Stimulated activated CD4-positive, alpha-beta T cell treated with anti-CD3 and anti-CD28 coated beads, Interleukin-15, amount 100 ng/mL, for 1 hour (primary cell): ENCODE measurements at places on chromosomes 13 and 19.

DNA sequence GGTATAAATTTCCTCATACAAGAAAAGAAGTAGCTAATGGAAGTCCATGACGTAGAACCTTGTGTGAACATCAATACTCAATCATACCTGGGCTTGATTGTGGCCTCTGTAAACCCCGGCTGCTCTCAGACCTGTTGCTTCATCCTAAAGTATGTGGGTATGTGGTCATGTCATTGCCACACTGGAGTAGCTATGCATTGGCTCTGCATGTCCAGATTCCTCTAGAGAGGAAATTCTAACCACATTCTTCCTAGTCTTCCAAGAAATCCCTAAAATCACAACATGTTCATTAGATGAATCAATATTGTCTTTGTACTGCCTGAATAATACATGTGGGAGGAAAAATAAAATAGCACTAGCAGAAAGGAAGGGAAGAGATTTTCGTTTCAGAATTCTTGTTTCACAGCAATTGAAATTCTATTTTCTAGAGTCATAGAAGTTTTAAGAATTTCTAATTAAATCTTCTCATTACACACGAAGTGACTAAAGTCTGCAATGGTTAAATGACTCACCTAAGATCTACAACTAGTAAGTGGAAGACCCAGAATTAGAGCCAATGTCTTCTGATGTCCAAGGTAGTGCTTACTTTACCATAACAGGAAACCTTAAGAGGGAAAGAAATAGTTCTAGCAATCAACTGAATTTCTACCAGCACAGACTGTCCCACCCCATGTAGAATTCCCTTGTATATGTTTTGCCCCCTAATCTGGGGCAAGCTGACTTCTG, 28.0 kb downstream of the RXFP2 start:
- no peak for DNase-seq

DNA sequence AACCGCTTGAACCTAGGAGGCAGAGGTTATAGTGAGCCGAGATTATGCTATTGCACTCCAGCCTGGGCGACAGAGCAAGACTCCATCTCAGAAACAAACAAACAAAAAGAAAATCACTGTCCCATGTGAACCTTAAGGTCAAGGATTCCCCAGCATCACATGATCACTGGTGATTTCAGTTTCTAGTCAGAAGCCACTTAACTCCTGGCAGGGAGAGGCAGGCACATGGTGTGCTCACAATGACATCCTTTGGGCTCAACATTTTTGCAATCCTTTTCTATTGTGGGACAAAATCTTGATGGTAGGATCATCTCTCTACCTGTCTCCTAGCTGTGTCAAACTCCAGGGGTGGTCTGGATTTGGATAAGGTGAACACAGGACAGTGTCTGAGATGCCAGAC, 12.1 kb downstream of the AKAP8 start:
- no peak for DNase-seq

- no peak for DNase-seq
Observed at GRCh38 chr13:40681341-40682146, 15.1 kb upstream of the FOXO1 start.

DNA sequence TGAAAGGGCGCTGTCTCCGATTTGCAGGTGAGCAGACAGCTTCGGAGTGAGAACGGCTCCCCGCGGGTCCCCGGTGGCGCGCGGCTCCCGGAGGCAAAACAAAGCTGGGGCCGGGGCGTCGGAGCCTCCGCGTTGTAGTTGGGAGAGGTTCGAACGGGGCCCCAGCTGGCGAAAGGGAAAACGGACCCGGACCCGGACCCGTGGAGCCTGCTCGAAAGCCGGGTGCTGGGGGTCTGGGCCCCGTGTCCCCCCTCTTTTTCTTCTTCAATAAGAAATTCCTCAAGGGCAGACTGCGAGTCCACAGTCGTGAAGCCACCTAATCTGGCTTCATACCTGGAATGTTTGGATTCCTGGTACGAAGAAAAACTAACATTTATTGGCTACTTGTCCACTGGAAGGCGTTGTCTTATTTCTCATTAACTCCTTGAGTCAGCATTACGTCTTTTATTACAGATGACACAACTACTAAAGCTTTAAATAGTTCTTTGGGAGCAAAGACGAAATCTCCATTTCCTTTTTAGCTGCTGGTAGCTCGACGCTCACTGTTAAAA, 632 bp upstream of the MTIF3 start:
- peak; percentile 18 for DNase-seq

DNA sequence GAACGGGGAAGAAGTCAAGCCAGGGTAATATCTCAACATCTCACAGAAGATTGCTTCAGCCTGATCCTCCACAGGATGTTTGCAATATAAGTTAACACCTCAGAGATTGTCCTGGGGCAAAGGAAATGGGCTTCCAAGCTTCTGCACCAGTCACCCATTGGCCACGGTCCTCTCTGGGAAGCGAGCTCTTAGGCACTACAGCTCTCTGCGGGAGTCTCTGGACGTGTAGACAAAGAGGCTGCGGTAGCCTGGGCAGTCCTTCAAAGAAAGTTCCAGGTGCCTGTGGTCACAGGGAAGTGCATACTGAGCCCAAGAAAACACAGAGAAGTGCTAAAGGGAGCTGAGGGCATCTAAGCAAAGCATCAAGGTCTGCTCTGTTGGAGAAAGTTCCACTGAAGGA, 805.7 kb downstream of the DIAPH3 start:
- no peak for DNase-seq
